Fibroblast of mammary gland (primary cell): ENCODE measurements at places on chromosomes 12 and 14.
A peak's percentile ranks its signal among the peaks of the same experiment; 100 is the strongest.

DNA sequence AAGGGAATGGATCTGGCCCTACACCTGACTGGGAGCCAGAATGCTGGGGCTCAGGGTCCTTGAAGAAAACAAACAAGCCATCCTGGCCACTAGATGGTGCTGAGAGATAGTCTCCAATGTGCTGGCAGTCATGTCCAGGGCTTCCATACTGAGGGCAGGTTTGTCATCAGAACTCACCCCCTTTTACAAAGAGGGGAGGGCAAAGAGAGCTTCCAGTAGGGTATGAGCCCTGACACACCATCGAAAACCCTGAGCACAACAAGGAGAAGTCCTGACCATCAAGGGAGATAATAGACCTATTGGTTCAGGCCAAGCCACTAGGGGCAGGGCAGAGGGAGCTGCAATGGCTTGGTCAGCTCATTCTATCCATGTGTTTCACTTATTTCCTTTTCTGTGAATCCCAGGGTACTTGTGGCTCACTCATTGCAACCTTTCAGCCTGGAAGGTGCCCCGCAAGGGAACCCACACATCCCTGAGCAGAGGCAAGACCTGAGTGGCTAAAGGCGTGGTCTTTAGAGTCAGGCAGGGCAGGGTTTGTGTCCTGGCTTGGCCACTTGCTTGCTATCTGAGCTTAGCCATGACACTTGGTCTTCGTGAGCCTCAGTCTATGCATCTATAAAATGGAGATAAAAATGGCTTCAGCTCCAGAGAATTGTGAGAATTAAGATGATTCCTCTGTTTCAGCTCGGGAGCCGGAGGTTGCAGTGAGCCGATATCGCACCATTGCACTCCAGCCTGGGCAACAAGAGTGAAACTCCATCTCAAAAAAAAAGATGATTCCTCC, 6.2 kb upstream of the PLEKHH1 start:
- DNase-seq: peak; percentile 54

DNA sequence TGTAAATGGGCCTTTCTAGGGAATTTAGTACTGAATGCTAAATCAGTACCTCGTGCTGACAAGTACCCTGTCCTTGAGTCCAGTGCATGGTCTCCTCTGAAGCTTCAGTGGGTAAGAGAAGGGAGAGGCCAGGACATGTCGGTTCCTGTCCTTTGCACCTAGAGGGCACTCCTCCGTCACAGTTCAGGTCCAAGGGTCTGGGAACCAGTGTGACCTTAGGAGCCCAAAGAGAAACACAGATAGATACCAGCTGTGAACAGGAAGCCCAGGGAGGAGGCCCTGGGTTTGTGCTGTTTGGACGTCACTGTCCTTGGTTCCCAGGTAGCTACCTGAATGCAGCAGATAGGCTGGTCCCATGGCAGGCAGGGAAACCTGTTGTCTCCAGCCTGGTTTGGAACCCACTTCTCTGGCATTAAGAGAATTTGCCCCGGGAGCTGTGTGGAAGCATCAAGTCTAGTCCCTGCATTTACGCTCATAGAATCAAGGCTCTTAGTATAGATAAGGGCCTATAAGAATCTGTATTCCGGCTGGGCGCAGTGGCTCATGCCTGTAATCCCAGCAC, 3.9 kb upstream of the FGF23 start:
- DNase-seq: no peak

- no peak for DNase-seq
Measured at GRCh38 chr12:211639-212414, 2.1 kb downstream of the SLC6A12 start.

GRCh38 chr12:132352896-132353800, 23.8 kb upstream of the GALNT9 start:
- DNase-seq: no peak

DNA sequence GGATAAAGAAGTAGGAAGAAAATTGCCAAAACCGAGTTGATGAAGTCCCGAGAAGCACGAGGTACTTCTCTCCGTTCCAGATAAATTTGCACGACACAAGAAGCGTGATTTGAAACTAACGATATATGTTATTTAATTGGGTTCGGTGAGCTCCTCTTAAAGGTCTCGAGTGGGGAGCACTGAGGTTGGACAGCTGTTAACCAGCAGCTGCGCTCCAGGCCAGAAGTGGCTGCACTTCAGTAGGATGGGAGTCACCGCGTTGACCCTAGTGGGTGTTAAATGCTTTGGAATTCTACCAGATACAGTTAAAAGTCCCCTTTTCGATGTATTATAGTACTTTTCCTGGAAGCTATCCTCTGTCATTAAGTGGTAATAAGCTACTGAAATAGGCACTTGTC, 953 bp upstream of the DCAF5 start:
- peak; percentile 37 for DNase-seq

DNA sequence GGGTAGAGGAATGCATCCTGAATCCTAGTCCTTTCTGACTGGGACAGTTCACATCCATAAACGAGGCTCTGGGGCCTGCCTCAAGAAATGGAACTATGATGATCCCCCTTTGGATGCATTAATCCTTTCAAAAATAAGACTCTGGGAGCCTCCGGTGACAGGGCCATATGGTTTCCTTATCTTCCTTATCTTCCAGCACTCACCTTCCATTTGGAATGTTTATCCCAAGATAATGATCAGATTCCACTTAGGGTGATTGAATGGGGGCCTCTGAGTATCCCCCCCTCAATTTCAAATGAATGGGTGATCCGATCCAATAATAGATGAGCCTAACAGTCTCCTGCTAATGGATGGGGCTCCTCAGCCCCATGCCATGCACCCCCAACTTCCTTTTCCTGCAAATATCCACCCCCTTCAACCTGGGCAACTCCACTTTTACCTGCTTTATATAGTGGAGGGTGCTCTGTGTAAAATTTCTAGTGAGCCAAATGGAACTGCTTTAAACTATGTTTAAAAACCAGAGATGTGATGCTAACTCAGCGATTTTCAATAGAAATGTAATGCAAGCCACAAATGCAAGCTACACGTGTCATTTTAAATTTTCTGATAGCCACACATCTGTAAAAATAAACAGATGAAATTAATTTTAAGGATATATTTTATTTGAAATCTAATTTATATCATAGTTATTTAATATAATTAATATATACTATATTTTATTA, 157.8 kb downstream of the ZFP36L1 start:
- no peak for DNase-seq

DNA sequence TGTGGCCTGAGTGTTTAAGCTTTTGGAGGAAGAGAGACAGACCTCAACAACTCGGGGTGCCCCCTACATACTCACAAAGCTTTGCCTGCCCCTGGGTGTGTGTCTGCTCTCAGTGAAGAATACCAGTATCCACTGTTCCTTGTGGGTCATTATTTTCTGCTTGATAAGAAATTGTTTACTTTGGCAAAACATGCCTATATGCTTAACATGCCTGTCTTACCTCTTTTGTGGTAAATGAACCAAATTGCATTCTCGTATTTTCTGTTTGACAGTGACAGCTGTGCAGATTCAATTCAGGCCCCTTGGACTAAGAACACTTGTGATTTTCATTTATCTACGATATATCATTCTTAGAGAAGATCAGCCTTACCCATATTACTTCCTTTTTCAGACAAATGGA, 50.6 kb upstream of the REP15 start:
- no peak for DNase-seq

GRCh38 chr12:118371321-118372282, 1.1 kb downstream of the TAOK3 start:
- DNase-seq: no peak

GRCh38 chr12:42893803-42894202, 304.3 kb upstream of the PRICKLE1 start:
- no peak for DNase-seq

DNA sequence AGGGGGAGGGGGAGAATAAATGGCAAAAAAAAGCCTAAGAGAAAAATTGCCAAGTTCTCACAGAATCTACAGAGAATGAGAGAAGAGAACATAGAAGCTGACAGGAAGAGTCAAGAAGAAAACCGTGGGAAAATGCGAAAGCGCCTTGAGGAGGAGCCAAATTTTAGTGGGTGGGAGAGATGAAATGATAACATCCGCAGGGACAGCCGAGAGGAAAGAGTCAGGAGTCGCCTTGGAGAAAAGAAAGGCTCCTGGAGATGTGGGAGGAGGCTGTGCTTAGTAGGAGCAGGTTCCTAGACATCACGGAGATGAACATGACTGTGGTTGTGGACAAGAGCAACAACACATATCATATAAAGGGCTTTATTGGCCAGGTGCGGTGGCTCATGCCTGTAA, 49.4 kb downstream of the PHLDA1 start:
- DNase-seq: peak; percentile 74

DNA sequence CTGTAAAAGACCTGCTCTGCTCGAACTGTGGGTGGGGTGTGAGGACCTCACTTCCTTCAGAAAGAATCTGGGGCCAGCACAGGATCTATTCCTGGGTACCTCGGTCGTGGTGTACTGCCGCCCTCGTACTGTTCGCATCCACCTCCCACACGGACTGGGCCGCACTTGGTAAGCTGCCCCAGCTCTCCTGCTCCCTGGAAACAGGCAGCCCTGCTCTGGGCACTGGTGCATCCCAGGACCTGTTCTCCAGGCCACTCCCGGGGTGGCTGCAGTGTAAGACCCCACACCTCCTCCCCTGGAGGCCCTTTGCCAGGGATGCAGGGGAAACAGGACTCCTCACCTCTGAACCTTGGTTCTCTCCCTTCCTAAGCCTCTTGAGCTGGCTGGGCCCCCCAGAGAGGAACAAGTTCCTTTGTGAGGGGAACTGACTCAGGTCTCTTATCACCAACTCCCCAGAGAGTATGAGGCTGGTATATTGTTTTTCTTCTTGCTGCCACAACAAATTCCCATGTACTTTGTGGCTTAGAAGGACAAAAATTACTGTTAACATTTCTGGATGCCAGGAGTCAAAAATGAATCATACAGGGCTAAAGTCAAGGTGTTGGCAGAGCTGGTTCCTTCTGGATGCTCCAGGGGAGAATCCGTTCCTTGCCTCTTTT, 276.5 kb downstream of the NUAK1 start:
- no peak for DNase-seq

DNA sequence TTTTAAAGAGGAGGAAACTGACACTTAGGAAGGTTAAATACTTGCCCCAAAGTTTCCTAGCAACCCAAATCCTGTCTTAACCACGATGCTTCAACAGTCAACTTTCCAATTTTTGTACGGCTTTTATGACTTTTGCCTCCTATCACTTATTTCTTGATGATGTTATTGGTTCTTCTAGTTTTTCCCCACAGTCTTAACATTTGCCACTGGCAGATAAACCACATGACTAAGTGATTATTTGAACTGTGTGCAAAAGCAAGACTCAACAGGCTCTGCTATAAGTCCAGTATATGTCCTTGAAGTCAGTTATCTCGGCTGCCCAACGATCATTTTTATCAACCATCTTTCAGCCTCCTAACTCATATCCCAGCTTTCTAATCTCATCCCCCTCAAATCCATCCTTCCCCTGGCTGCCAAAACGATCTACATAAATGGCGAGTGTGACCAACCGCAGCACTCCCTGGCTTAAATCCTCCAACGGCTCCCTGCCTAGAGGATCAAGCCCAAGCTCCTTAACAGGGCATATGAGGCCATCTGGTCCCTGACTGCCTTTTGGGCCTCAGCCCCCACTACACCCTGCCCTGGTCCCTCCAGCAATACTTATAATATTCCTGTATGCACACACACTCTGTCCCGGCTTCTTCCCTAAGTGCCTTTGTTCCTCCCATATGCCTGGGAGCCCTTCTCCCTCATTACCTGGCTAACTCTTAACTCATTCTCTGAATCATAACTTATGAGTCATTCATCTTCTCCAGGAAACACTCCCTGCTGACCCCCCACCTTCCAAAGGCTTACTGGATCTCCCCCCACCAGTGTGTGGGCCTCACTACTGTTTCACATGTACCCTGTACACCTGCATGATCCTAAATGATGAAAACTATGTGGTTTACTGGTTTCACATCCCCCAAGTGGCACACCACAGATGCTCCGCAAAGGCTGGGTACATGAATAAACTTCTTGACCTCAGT, 8.8 kb downstream of the VPS37B start:
- DNase-seq: peak; percentile 80
